ENCODE measurements at places on chromosomes 16 and 17. TPM values are rescaled to one million over a fixed set of nuclear protein-coding genes. Genes with fewer than 3 reads are reported as not detected.

Gene CPNE7
- 3.5 TPM for total RNA-seq

Gene VMO1
- 0.22 TPM for total RNA-seq

DNA sequence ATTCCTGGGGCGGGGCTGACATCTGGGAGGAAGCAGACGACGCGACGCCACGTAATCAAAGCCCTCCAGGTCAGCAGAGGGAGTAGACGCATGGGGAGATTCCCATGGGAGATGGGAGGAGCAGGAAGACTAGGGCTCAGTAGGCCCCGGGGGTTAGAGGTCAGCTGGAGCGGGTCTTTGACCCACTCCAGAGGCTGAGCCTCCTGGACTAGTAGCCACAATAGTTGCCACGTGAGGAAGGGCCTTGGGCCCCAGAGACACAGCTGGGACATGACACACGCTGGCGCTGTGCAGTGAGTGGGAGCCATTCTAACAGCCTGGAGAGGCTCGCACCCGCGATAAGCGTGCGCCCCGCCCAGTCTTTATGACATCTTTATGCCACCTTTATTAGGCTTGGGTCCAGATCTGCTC is 95.7 kb upstream of the AMZ2 start:
- no peak for DNase-seq

DNA sequence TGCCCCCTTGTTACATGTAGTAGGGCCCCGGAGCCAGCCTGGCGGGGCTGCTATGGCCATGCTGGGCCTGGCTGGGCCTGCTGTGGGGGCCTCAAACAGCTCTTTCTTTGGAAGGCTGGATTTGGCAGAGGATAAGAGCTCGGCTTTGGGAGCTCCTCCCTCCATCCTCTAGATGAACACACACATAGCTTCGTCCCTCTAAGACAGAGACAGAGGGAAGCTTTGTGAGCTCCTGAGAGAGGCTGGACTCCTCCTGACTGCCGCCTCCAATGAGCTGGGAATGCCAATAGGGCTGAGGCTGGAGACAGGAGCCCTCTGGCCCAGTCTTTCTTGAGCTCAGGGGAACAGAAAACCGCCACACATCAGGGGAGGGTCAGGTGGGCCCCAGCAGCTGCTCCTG is 37.3 kb upstream of the CDC42EP4 start:
- no peak for DNase-seq

GRCh38 chr17:48589060-48589830 is 796 bp downstream of the HOXB3 start:
- DNase-seq, result no peak

GRCh38 chr17:8466873-8467272 is 31.2 kb downstream of the NDEL1 start:
- DNase-seq, result no peak

Data from lung microvascular endothelial cell (primary cell).